ENCODE measurements at places on chromosomes 3 and 15. TPM values are rescaled to one million over a fixed set of nuclear protein-coding genes. Genes with fewer than 3 reads are reported as not detected.
A peak's percentile ranks its signal among the peaks of the same experiment; 100 is the strongest.

The CMTM7 gene
- total RNA-seq, result 8.1 TPM

The LRRC31 gene
- 12.4 TPM for total RNA-seq

The RBM5 gene
- total RNA-seq, result 212 TPM

The DZIP3 gene
- 5.6 TPM for total RNA-seq

- H3K4me3 ChIP-seq, result peak overlapping the region; percentile 86
- no peaks in the 10 kb centered on the region for H3K36me3 ChIP-seq
- H3K4me1 ChIP-seq, result peaks cover 4% of the 10 kb centered on the region
These were observed 1.2 kb downstream of the SH3BP5 start for GRCh38 chr3:15331072-15331605.

- H3K27me3 ChIP-seq, result no peaks in the 10 kb centered on the region
- H3K36me3 ChIP-seq, result no peaks in the 10 kb centered on the region
- H3K27ac ChIP-seq, result no peak overlapping the region
- H3K4me3 ChIP-seq, result no peak overlapping the region
- no peaks in the 10 kb centered on the region for H3K4me1 ChIP-seq
- DNase-seq, result no peak
These were observed 21.3 kb upstream of the TMEM266 start for GRCh38 chr15:76038512-76038911.

GRCh38 chr3:145776782-145777408, 384.1 kb downstream of the PLOD2 start:
- peak; percentile 53 for DNase-seq
- H3K36me3 ChIP-seq, result no peaks in the 10 kb centered on the region
- H3K4me1 ChIP-seq, result no peaks in the 10 kb centered on the region
- no peaks in the 10 kb centered on the region for H3K27me3 ChIP-seq
- H3K4me3 ChIP-seq, result no peak overlapping the region

DNA sequence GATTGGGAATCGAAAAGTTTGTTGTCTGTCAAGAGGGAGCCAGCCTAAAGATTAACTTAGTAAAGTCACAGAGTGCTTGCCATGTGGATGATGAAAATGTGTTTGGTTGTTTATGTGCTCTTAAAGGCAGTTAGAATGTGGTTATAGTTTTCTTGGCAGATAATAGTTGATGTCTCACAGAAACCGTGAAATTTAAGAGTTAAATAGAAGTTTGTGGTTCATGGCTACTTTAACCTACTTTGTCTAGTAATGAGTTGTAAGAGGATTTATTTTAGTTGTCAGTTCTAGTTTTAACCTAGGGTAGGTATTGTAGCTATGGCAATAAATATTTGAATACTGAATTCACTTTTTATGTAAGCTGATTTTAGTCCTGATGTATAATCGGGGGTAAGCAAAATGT, 36.4 kb upstream of the EIF3J start:
- H3K4me3 ChIP-seq, result no peak overlapping the region
- H3K36me3 ChIP-seq, result no peaks in the 10 kb centered on the region
- H3K4me1 ChIP-seq, result no peaks in the 10 kb centered on the region
- H3K27ac ChIP-seq, result no peak overlapping the region
- no peak for DNase-seq

- no peaks in the 10 kb centered on the region for H3K27me3 ChIP-seq
- no peaks in the 10 kb centered on the region for H3K4me1 ChIP-seq
- no peaks in the 10 kb centered on the region for H3K36me3 ChIP-seq
- H3K4me3 ChIP-seq, result no peak overlapping the region
These were observed 1161.4 kb downstream of the IGSF11 start for GRCh38 chr3:117873249-117873600.

DNA sequence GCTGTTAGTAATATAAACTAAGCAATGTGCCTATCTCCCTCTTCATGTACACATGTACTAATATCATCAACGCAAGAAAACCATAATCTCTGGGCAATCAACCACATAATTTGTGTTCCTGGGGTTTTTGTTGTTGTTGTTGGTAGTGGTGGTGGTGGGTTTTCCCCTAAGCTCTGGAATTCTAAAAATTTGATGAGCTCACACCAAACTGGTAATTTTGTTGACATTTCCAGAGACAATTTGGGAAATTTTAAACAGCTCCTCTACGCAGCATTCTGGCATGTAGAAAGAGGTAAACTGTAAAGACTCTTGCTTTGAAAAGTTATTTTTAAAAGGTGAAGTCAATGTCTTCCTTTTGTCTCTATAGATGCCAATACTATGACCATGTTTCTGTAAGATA, 126.7 kb downstream of the IGSF11 start:
- H3K36me3 ChIP-seq, result no peaks in the 10 kb centered on the region
- H3K4me3 ChIP-seq, result no peak overlapping the region
- H3K27me3 ChIP-seq, result no peaks in the 10 kb centered on the region
- no peak overlapping the region for H3K27ac ChIP-seq

The SCN11A gene
- 1.7 TPM for total RNA-seq

Measured in Peyer's patch (tissue), 4 donors.